ENCODE measurements at places on chromosomes 6 and 20.

DNA sequence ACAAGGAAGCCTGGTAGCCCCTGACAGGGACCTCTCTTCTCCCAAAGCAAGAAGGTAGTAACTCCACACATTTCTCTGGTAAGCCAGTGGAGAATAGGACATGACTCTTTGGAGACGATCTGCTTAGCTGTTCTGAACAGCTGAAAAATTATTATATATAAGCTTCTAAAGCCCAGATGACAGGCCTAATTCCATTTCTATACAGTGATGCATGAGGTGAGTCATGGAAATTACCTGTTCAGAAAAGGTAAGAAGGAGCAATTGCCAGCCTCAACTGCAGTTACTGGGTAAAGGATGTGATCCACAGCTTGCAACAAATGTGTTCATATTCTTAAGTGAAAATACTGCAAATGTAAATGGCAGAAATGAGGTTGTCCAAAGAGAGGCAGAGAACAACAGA, 54.0 kb downstream of the PREP start:
- no peak for DNase-seq

DNA sequence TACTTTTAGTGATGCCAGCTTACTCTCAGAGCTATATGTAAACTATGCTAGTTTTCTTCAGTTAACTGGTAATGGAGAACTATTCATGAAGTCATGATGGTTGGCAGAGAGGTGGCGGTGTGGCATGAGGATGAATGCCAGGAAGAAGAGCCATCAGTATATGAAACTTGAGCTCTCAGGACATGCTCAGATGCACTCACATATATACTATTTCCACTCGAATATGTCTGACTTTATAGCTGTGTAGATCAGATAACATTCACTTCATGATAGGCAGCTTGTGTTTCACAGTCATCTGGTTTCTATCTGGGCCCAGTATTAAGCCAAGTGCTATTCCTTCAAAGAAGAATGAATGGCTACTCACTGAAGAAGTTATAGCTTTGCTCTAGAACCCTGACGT, 46.2 kb upstream of the CEP85L start:
- no peak for DNase-seq

GRCh38 chr6:152372945-152373344, 264.2 kb downstream of the SYNE1 start:
- no peak for DNase-seq

- DNase-seq, result no peak
Measured at GRCh38 chr6:169491482-169491881, 210.3 kb downstream of the WDR27 start.

GRCh38 chr20:24961384-24962181, 12.5 kb downstream of the CST7 start:
- DNase-seq, result no peak

- no peak for DNase-seq
Measured at GRCh38 chr6:111579816-111580215, 25.9 kb downstream of the TRAF3IP2 start.

GRCh38 chr20:25259358-25259757, 11.5 kb downstream of the PYGB start:
- DNase-seq, result no peak

- peak; percentile 58 for DNase-seq
Measured at GRCh38 chr6:97947841-97948240, 664.8 kb upstream of the MMS22L start.

DNA sequence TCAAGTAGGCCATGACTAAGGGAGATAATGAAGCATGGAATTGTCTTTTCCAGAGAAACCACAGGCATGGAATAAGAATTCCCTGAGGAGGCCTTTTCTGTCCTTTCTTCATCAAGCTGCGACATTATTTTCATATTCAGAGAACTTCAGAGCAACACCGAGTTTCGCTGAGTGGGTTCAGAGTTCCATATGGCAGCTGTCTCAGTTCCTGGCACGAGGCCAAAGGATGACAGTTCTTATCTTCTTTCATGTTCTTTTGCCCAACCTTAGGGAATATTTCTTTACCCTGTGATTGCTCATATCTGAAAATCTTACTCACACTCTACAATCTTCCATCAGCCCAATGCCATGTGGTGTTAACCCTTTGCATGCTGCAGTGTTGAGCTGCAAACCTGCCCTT, 135.3 kb upstream of the BMP2 start:
- DNase-seq, result peak; percentile 17

GRCh38 chr20:40575851-40576250, 113.2 kb downstream of the MAFB start:
- no peak for DNase-seq

GRCh38 chr20:14700639-14700960, 363.2 kb upstream of the FLRT3 start:
- no peak for DNase-seq

DNA sequence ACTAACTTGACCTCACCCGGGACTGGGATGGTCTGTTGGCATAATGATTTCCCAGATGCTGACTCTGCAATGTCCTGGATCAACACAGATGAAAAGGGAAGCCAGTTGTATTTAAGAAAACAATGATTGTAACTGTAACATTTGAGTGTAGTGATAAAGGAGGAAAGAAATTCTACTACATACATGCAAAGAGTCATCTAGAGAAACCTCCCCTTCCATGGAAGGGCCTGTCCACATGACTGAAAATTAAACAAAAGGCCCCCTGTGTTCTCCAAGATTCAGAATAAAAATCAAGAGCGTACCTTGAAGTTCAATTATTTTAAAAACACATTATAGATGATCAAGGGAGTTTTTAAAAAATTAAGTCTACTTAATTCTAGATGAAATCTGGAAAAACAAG, 151.2 kb downstream of the FOXC1 start:
- DNase-seq, result no peak

- no peak for DNase-seq
Measured at GRCh38 chr6:153959276-153959675, 79.8 kb upstream of the OPRM1 start.

GRCh38 chr6:3214898-3215297, 12.6 kb downstream of the TUBB2B start:
- DNase-seq, result no peak

Measured in heart right ventricle (tissue), 16 donors.